ENCODE measurements at places on chromosomes 2 and 18.

DNA sequence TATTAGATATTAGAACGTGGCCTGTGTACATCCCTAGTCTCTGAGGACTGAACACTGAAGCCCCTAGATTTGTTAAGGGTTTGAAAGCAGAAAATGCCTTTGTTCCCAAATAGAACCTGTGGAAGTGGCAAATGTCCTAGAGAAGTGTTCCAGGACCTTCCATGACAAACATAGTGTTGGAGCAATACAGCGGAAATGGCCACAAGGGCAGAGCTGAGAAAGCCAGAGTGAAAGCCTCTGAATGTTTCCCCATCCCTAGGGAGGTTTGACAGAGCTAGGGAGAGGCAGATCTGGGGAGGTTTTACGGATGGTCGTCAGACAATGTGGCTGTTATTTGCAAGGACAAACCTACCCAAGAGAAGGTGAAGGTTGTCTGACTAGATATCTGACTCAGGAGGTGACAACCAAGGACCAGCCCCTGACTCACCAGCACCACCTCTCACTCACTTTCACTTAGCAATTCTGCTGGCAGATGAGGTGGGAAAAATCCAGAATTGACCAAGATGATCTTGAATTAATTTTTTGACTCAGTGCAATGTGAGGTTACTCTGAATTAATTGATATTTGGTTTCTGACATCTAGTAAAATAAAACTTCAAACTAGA is 24.1 kb downstream of the RBM43 start:
- no peak for DNase-seq

DNA sequence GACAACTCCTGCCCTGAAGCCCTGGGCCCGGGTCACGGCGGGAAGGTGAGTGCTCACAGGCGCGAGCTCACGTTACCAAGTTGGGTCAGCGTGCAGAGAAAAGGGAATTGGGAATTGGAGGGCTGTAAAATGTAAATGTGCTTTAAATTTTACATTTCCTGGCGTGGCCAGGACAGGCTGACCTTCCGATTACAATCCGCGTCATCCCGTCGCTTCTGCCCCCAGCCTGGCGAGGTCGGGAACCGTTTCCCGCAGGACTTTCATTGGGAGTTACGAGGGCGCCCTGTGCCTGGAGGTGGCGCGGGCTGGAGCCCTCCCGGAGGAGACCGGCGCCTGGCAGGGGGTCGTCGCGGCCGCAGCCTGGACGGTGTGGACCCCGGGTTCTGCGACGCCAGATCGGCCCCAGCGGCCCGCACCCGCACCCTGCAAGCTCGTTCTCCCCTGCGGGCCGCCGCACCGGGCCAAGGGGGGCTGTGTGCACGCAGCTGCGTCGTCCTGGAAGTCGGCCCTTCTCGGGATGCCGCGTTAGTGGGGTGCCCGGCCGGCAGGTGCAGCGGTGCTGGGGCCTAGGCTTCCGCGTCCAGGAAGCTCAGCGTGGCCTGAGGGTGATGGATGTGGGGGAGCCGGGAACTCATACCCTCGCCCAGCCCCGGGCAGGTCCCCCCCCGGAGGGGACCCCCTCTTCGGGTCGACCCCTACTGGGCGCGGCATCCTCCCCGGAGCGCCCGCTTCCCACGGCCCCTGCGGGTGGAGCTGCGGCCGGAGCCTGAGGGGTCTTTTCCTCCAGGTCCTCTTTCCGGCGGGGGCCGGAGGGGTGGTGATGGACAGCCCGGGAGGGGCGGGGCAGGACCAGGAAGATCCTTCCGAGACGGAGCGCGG is 63.9 kb downstream of the LRRFIP1 start:
- DNase-seq: no peak

- no peak for DNase-seq
These were observed 55.1 kb downstream of the MAP3K20 start for GRCh38 chr2:173130496-173131465.

DNA sequence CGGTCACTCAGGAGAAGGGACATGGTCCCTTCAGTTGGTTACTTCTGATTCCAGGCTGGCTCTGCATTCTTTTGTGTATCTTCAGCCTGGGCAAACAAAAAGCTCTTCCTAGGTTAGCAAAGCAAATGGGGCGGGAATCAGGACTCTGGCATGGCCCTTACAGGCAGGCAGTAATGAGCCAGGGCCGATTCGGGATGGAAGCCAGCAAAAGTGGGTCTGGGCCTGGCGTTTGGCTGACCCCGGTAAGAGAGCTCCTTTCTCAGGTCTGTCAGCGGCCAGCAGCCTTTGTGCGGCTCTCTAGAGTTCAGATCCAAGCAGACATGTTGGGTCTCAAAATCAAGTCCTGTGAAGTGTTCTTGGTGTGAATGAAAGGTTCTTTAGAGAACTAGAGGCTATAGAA is 81.5 kb upstream of the EML6 start:
- DNase-seq: no peak

- DNase-seq: no peak
These were observed 112.3 kb downstream of the PXDN start for GRCh38 chr2:1632002-1632348.

- DNase-seq: no peak
These were observed 5.7 kb upstream of the WIPF1 start for GRCh38 chr2:174603280-174603679.

GRCh38 chr2:161570424-161571050 is 53.7 kb upstream of the SLC4A10 start:
- no peak for DNase-seq

DNA sequence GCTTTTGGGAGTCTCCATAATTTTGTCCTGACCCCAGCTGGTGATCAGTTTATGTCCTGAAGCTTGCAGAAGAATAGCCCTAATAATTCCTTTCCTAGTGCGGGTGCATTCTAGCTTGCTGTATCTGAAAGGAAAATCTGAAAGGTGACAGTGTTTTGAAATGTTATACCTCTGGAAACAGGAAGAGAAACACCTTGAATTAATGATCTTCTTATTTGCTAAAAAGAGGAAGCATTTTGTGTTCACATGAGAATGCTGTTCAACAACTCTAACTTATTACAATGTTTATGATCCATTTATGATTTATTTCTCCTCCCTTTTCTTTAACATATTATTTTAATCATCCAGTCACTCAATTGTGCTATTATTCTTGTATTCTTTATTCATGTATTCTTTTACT is 66.9 kb upstream of the CAVIN2 start:
- DNase-seq: no peak

DNA sequence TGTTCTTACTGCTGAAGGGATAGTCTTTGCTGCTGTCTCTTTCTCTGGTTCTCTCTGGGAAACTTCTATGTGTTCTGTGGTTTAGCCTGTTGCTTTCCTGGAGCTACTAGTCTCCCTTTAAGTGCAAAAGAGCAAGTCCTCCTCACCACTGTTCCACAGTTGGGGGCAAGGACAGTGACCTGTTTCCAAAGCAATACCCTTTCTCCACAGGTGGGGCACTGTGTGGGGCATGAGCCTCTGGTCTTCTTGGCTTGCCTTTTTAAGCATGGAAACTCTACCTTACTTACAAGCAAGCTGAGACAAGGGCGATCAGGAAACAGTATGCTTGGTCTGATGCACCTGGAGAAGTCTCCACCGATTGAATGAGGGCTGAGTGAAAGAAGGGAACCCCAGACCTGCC is 156.7 kb downstream of the CPS1 start:
- DNase-seq: no peak

- DNase-seq: no peak
These were observed 461.9 kb upstream of the HS6ST1 start for GRCh38 chr2:128780434-128781080.

- DNase-seq: no peak
These were observed 1.7 kb upstream of the RPE start for GRCh38 chr2:210000464-210001324.

- no peak for DNase-seq
These were observed 17.6 kb downstream of the PTPRM start for GRCh38 chr18:7584646-7585275.

All from activated gamma-delta T cell treated with anti-CD3 and anti-CD28 coated beads, Interleukin-2, amount 50 U/mL, for 16 hours (primary cell).